NCI-H146 (cell line): ENCODE measurements at places on chromosomes 13 and 19.
A peak's percentile ranks its signal among the peaks of the same experiment; 100 is the strongest.

GRCh38 chr19:11496391-11497163 is 9.1 kb downstream of the ZNF653 start:
- peak; percentile 46 for DNase-seq

- no peak for DNase-seq
Measured at GRCh38 chr13:31919241-31919640, 112.3 kb upstream of the FRY start.

GRCh38 chr13:38888309-38888708 is 102.3 kb downstream of the STOML3 start:
- no peak for DNase-seq

DNA sequence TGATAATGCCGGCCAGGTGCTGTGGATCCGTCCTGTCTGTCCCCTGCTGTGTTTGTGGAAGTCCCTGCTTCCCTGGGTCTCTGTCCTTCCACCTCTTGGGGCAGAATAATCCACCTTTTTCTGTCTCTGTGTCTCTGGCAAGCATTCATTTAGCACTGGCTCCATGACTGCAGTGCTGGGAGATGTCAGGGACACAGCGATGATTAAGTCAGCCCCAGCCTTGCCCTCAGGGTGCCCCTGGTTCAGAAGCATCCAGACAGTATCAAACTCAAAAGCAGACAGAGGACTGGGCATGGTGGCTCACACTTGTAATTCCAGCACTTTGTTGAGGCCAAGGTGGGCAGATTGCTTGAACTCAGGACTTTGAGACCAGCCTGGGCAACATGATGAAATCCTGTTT is 1.5 kb downstream of the HIPK4 start:
- DNase-seq, result no peak

- DNase-seq, result no peak
Measured at GRCh38 chr19:43638214-43638994, 1.2 kb downstream of the CADM4 start.

GRCh38 chr19:58181902-58182576 is 822 bp upstream of the ZNF274 start:
- DNase-seq, result peak; percentile 43

DNA sequence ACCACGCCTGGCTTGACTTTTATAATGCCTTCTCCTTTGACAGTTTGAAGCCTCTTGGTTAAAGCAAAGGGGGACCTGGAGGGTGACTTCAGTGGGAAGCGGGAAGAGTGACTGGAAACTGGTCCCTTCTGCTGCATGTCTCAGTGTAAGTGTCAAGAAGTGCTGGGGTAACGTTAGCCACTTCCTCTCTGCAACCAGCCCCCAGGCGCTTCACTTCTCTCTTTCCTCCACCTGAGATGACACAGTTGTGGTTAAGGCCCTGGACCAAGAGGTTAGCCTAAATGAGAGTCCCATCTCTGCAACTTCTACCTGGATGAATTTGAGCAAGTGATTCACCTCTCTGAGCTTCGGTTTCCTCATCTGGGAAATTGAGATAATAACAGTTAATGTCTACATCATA is 16.3 kb downstream of the LEUTX start:
- no peak for DNase-seq

DNA sequence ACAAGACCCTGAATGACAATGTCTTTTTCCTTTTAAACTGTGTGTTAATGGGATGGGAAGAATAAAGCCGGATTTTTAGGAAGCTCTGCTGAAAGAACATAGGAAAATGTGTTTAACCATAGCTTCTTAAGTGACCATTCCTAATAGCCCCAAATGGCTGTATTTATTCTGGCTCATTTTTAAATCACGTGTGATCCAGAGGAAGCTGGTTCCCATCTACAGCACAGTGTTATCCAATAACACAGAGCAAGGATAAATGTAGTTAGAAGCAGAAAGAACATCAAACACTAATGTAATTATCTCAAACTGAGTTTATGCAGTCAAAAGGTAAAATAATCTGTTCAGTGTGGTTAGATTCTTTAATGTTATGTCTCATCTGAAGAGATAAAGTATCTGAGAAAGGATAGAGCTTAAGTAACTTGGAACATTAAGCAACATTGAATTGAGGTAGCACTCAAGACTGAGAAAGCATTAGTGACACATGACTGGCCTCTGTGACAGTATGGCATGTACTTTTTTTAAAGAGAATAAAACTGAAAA is 853.3 kb downstream of the GPC5 start:
- DNase-seq, result no peak

- DNase-seq, result no peak
Measured at GRCh38 chr13:106738186-106738678, 170.3 kb upstream of the ARGLU1 start.

- DNase-seq, result no peak
Measured at GRCh38 chr19:17865364-17866311, 5.9 kb downstream of the RPL18A start.

- no peak for DNase-seq
Measured at GRCh38 chr13:24842549-24843274, 78.7 kb downstream of the RNF17 start.

- DNase-seq, result no peak
Measured at GRCh38 chr13:94612050-94612449, 10.4 kb downstream of the GPR180 start.

- no peak for DNase-seq
Measured at GRCh38 chr19:20244356-20244755, 77.3 kb downstream of the ZNF486 start.

- DNase-seq, result no peak
Measured at GRCh38 chr19:41219924-41220567, 1.0 kb downstream of the AXL start.

- DNase-seq, result no peak
Measured at GRCh38 chr19:17249887-17250548, 4.3 kb upstream of the NR2F6 start.

GRCh38 chr13:50197705-50198104 is 182.5 kb downstream of the KCNRG start:
- no peak for DNase-seq

DNA sequence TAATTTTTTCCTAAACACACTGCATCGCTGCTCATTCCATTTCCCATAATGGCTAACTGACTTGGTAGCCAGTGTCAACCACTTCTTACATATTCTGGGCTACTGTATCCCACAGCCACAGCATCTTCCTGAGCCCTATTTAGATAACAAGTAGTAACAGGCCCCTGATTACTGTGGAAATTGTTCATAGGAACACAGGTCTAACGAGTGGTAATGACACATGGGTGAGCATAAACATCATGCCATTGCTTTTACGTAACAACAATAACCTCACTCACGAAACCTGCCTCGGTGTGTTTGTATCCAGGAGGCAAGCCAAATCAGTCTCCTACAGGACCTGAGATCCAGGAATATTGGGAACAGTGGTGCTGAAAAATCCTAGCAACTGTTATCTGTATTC is 438.6 kb downstream of the KLF5 start:
- no peak for DNase-seq

DNA sequence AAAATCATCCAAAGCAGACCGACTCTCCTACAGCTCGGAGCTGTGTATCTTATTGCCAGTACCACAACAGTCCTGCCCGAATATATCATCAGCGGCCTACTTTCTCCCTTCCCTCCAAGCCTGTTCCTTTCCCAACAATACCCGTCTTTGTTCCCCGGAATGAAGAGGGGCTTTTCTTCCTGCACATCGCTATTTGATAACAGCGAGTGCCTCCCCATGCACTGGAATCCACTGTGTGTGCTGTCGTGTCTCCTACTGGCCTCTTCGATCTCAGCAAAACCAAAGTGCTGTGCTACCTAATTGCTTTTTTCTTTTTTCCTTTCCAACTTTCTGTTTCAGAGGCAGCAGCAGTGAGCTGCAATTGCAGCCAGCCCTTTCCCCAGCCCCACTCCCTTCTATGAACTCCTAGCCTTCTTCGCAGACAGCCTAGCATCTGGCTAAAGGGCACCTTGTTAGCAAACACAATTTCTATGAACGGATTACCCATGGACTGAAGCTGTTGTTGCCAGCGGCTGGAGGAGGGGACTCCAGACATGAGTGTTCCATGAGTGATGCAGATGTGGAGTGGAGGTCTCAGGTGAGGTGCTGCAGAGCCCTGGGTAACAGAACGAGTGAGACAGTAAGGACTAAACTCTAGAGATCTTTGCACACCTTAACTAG is 43.4 kb downstream of the EFNB2 start:
- no peak for DNase-seq

DNA sequence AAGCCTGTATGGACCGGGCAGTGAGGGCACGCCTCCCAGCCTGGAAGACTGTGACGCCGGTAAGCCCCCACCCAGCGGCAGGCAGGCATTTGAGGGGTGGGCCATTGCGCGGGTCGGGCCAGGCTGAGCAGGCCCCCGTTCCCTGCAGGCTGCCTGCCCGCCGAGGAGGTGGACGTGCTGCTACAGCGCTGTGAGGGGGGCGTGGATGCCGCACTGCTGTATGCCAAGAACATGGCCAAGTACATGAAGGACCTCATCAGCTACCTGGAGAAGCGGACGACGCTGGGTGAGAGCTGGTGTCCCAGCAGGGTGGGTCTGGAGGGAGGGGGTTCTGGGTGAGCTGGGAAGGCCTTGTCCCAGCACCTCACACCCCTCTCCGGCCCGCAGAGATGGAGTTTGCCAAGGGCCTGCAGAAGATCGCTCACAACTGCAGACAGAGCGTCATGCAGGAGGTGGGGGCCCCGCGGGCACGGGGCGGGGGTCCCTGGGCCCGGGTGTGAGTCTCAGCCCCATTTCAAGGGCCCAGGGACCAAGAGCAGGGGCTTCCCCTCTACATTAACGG is 7.1 kb downstream of the ARHGAP45 start:
- DNase-seq, result no peak

DNA sequence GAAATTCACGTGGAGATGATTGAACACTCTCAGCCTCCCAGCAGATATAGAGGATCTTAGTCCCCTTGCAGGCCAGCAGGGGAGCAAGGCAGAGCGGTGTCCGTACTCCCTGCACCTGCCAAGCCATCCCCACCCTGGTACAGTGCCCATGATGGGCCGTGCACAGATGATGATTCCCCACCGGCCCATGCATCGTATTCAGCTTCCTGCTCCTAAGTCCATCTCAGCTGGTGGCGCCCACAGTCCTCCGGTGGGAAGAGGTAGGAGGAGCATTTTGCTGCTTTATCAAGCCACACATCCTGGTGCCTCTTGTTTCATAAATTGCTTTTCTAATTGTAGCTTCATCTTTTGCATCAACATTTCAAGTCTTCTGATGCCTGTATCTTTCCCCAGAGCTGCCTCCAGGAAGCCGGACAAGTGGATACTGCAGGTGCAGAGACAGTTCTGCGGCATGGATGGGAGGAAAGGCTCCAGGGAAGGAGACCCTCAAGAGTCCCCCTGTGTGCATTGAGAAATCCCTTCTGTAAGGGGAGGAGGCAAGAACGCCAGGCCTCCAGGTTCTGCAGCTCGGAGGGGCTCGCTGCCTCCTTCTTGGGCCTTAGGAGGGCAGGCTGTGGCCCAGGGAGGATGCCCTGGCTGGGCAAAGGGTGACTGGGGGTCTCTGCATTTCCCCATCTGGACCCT is 55.3 kb downstream of the F2RL3 start:
- no peak for DNase-seq

- DNase-seq, result no peak
Measured at GRCh38 chr19:41804336-41804735, 7.9 kb downstream of the CEACAM3 start.

GRCh38 chr19:35592226-35592625 is 6.3 kb downstream of the PMIS2 start:
- DNase-seq, result peak; percentile 28

DNA sequence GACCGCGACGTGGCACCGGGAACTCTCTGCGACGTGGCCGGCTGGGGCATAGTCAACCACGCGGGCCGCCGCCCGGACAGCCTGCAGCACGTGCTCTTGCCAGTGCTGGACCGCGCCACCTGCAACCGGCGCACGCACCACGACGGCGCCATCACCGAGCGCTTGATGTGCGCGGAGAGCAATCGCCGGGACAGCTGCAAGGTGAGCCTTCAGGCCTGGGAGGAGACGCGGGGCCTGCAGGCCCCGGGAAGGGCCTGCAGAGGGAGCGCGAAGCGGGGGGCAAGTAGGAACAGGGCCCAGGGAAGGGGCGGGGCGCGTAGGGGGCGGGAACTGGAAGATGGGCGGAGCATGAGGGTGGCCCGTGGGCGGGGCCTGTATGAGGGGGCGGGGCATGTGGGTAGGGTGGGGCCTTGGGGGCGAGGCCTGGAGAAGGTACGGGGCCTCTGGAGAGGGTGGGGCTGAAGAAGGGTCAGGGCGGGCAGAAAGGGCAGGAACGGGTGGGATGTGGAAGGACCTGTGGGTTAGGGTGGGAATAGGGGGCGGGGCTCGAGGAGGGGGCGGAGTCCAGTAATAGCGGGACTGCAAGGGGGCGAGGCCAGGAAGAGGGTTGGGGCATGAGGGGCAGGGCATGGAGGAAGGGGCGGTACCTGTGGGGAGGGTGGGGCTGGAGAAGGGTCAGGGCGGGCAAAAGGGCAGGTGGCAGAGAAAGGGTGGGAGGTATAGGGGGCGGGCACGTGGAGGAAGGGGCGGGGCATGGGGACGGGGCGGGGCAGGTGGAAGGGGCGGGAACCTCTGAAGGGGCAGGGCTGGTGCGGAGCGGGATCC is 2.5 kb downstream of the CFD start:
- peak; percentile 70 for DNase-seq

DNA sequence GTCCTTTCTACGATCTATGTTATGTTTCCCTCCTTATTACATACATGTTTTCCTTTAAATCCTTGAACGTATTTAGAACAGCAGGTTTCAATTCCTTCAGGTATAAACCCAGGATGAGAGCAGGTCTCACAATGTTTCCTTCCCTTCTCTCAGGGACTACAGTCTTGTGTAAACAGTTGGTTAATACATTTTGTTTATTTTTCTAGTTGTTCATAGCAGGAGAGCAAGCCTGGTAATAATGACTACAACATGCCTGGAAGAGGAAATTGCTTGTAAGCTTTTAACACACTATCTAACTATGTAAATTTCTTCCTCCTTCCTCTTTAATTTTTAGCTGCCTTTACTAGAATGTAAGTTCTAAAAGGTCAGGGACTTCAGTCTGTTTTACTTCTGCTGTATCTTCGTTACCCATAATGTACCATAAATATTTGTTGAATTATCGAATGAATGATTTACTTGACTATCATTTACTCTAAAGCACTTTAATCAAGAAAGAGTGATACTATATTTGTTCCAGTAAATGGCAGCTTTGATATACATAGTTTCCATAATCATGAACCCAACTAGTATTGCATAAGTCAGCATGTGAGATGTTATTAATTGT is 28.9 kb upstream of the TNFRSF19 start:
- no peak for DNase-seq

- DNase-seq, result no peak
Measured at GRCh38 chr19:46288896-46289588, 7.8 kb upstream of the HIF3A start.

DNA sequence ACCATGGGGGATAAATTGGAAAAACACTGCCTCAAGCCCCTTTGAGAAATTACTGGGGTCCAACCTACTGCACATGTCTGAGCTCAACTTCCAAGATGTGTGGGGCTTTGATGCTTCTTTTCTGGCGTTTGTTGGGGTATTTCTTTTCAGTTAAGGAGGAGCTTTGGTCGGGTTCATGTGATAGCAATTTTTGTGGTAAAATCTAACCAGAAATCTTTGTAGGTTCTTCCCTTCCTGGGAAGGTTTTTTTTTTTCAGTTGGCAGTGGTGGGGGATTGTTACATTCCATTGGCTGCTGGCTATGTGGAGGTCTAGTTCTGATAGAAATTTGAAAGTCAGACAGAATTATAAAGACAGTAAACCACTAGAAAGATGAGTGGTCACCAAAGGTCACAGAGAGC is 327.8 kb downstream of the ATP8A2 start:
- no peak for DNase-seq
